ENCODE measurements at places on chromosomes 16 and 17. TPM values are rescaled to one million over a fixed set of nuclear protein-coding genes. Genes with fewer than 3 reads are reported as not detected.

The SNAI3 gene
- total RNA-seq = 3.1 TPM

The GGT6 gene
- total RNA-seq = not detected

The PITPNM3 gene
- 0.36 TPM for total RNA-seq

DNA sequence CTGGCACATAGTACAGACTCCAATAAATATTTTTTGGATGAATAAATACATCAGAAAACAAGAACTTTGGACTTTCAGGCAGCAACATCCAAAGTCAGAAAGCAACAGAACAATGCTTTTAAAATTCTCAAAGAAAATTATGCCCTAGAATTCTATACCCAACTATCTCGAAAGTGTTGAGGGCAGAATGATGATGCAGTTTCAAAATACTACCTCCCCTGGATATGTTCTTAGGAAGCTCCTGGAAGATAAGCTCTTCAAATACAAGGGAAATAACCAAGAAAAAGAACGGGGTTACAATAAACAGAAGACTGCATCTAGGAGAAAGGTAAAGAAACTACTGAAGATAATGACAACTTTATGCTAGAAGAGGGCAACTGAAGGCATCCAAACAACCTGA, 11.0 kb downstream of the SIAH1 start:
- peaks cover 100% of the 10 kb centered on the region for H3K4me1 ChIP-seq
- H3K4me3 ChIP-seq = no peak overlapping the region
- no peak overlapping the region for H3K27ac ChIP-seq
- no peaks in the 10 kb centered on the region for H3K36me3 ChIP-seq

DNA sequence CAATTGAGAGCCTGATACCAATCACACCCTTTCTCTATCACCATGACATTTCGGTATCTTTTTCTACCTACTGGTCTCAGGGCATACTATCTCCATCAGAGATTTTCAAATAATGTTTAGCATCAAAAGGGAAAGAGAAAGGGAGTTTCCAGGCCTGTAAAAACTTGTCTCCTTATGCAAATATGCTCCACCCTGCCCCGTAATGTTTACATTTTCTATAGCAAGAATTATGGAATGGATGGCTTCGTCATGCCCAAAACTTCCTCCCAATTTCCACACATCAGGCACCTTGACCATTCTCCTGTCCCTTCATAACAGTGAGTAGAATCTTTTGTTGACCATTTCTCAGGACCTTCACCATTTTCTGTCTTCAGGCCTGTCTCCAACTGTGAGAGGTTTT, 30.9 kb upstream of the HLF start:
- no peaks in the 10 kb centered on the region for H3K27me3 ChIP-seq
- no peak for DNase-seq
- H3K4me1 ChIP-seq = peaks cover 13% of the 10 kb centered on the region
- no peak overlapping the region for H3K4me3 ChIP-seq
- no peaks in the 10 kb centered on the region for H3K36me3 ChIP-seq

DNA sequence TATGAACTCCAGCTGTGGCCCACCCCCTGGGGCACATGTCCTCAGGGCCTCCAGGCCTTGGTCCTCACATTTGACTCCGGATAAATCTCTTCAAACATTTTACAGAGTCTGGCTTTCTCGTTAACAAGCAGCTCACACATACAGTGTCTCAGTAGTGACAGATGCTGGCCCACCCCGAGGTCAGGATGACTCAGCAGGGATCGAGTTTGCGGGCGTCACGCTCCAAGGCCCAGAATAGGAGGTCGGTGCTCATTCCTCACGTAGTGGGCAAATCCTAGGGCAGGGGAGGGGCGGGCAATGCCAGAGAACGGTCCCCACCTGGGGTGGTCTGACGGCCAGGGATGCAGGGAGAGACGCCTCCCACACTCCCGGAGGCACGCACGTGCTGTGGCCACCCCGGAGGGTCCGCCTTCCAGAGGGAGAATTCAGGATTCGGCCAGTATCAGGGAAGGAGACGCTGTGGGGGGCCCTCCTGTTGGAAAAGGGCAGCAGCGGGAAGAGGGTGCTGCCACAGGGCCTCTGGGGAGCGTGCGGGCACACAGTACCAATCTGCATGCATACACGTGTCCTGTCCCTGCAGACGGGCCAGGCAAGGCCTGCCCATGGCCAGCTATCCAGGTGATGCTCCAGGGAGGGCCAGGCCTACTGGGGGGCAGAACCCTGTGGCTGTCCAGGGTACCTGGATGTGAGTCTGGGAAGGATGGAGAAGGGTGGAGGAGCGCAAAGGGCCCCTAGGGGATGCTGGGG, 8.6 kb downstream of the SLC7A5 start:
- H3K4me1 ChIP-seq = peaks cover 49% of the 10 kb centered on the region
- no peaks in the 10 kb centered on the region for H3K36me3 ChIP-seq
- H3K27ac ChIP-seq = peak overlapping the region; percentile 30
- no peaks in the 10 kb centered on the region for H3K27me3 ChIP-seq

- no peak for DNase-seq
- H3K4me3 ChIP-seq = no peak overlapping the region
- H3K36me3 ChIP-seq = no peaks in the 10 kb centered on the region
- H3K4me1 ChIP-seq = peaks cover 32% of the 10 kb centered on the region
- no peak overlapping the region for H3K27ac ChIP-seq
These were observed 40.9 kb downstream of the SOX8 start for GRCh38 chr16:1022466-1022865.

DNA sequence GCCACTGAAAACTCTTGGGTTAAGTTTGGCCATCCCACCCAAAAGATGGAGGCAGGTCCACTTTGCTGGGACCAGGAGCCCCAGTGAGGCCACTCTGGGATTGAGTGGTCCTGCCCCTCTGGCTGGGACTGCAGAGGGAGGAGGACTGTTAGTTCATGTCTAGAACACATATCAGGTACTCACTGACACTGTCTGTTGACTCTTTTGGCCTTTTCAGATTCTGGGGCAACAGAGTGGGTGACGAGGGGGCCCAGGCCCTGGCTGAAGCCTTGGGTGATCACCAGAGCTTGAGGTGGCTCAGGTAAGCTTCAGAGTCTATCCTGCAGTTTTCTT, 19.5 kb upstream of the CYLD start:
- DNase-seq = no peak
- H3K27me3 ChIP-seq = peaks cover 21% of the 10 kb centered on the region
- no peaks in the 10 kb centered on the region for H3K4me1 ChIP-seq
- H3K36me3 ChIP-seq = no peaks in the 10 kb centered on the region
- H3K27ac ChIP-seq = no peak overlapping the region

DNA sequence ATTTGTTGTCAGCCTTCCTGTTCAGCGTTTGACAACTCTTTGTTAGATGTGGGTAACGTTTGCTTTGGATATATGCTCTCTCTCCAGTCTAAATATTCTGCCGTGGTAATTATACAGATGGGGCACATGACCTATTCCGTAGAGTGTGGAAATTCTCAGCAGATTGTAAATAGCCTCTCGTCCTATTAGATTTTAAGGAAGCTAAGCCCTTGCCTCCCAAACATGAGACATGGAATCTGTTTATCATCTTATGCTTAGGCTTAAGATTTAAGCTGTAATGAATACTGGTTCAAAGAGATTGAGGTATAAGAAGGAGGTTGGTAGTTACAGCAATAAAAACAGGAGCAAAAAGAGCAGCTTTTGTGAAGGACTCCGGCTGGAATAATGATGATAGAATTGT, 87.4 kb downstream of the RBFOX1 start:
- no peak overlapping the region for H3K27ac ChIP-seq
- H3K4me3 ChIP-seq = no peak overlapping the region
- no peaks in the 10 kb centered on the region for H3K27me3 ChIP-seq

DNA sequence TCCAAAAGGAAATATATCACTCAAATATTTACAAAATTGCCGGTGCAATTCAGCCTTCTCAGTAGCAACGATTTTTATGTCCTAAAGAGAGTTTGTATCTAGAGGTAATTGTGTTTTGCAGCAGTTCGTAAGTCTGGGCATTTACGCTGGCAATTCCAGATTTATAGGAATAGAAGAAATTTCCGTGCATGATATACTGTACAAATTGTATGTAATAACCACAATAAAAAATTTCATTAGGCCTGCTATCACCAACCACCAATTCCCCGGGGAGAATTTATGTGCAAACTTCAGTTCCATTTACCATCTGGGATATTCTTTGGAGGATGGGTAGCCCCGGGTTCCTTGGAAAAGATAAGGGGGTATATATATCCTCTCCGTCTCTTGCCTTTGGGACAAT, 401.5 kb downstream of the TMEM114 start:
- H3K36me3 ChIP-seq = no peaks in the 10 kb centered on the region
- no peak for DNase-seq
- H3K4me1 ChIP-seq = no peaks in the 10 kb centered on the region
- H3K27ac ChIP-seq = no peak overlapping the region

DNA sequence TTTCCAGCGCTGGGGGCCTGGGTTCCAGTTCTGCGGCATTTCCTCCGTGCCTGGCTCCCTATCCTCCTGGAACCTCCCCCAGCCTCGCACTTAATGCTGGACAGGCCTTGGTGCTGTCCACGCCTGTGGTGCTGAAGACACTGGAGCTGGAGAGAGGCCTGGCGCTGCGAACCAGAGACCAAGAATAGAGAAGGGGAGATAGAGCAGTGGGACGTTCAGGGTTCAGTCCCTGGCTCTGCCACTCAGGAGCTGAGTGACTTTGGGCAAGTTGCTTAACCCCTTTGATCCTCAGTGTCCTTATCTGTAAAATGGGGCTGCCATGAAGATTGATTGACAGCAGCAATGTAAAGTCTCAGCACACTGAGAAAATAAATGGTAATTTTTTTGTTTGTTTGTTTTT, 11.9 kb downstream of the SBK1 start:
- DNase-seq = peak; percentile 41
- H3K36me3 ChIP-seq = no peaks in the 10 kb centered on the region
- H3K27ac ChIP-seq = no peak overlapping the region

DNA sequence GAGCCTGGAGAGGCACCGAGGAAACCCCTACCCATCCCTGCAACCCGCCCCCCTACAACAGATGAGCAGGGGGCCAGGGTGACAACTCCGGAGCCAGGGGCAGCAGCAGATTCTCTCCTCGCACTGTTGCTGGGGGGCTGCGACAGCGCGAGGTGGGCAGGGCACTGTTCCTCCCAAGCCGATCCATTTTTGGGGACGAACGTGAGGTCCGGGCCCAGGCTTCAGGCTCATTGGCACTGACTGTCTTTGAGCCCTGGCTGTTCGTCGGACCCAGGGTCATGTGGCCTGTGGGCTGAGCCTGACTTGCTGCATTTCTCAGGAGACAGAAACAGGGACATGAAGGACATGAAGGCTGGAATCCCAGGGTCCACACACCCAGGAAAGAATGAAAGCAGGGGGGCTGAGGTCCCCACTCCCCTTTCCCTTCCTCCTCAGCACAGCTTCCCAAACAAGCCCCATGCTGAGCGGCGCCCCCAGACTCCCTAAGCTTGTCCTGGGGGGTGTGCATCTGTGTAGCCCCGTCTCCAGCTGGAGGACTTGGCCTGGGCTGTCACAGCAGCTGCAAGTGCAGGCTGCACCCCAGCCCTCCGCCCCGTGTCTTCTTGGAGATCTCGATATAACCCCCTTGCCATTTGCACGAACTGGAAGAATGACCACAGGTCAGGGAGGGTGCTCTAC, 18.7 kb downstream of the CEP295NL start:
- H3K36me3 ChIP-seq = no peaks in the 10 kb centered on the region
- no peak for DNase-seq
- H3K27ac ChIP-seq = peak overlapping the region; percentile 99
- H3K4me3 ChIP-seq = peak overlapping the region; percentile 59
- H3K4me1 ChIP-seq = peaks cover 85% of the 10 kb centered on the region
- H3K27me3 ChIP-seq = no peaks in the 10 kb centered on the region

- no peak for DNase-seq
- no peaks in the 10 kb centered on the region for H3K36me3 ChIP-seq
- no peaks in the 10 kb centered on the region for H3K4me1 ChIP-seq
These were observed 51.8 kb downstream of the CA10 start for GRCh38 chr17:52106638-52107261.

All from left ventricle myocardium inferior (tissue), 1 donor.